ENCODE measurements at places on chromosomes 2 and 18.
A peak's percentile ranks its signal among the peaks of the same experiment; 100 is the strongest.

DNA sequence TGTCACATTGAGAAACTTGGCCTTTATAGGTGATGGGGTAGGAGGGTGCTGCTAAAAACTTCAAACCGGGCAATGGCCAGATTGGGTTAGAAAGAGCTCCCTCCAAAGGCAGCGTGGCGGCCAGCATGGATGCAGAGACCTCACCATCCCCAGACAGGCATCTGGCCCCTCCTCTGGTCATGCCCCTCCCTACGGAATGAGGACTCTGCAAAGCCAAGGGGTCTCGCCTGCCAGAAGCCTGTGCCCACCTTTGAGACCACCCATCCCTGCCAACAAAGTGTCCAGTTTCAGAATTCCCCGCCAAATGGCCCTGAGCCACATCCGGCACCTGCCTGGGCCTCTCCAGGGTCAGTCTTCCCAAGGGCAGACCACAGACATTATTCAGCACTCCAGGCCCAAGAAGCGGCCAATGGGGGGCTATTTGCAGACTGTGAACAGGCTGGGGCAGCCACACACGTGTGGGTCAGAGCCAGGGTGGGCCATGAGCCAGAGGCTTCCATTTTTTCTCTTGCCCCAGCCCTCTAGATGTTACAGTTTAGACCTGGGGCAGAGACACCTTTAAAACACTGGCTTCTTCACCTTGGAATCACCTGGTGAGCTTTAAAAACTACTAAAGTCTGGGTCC lies 4.2 kb upstream of the ATP6V1B1 start:
- DNase-seq: peak; percentile 43

GRCh38 chr2:155733091-155733853 lies 599.2 kb downstream of the NR4A2 start:
- DNase-seq: no peak

DNA sequence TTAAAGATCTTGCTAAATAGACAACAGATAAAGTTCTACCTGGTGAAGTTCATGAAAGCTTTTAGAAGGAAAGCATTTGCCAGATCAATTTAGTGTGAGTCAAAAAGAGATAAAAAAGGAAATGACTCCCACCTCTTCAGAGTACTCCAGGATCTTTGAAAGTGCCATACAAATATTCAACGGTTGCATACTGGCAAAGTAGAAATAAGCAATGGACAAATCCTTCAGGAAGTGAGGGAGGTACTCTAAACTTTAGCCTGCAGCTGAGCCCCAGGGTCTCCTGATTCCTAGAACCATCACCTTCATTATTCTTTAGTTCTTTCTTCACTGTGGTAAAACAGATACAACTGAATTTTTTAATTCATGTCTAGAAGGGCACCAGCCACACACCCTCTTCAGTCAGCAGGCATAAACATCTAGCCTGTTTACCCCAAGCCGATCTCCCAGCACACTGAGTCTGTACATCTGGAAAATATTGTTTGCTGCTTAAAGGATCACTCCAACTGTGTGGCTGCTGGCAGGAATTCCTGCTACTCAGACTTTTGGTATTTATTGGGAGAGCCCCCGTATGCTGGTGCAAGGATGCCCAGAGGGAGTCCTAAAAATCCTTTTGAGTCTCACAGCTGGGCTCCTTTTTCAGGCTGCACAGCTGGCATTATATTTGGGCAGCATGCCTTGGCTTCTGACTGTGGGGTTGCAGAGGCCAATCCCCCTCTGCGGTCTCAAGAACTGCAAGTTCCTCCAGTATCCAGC lies 72.3 kb upstream of the SESTD1 start:
- DNase-seq: no peak

- DNase-seq: no peak
Measured at GRCh38 chr2:67400560-67401485, 3.7 kb downstream of the ETAA1 start.

GRCh38 chr2:121603185-121603584 lies 46.1 kb downstream of the CLASP1 start:
- no peak for DNase-seq

DNA sequence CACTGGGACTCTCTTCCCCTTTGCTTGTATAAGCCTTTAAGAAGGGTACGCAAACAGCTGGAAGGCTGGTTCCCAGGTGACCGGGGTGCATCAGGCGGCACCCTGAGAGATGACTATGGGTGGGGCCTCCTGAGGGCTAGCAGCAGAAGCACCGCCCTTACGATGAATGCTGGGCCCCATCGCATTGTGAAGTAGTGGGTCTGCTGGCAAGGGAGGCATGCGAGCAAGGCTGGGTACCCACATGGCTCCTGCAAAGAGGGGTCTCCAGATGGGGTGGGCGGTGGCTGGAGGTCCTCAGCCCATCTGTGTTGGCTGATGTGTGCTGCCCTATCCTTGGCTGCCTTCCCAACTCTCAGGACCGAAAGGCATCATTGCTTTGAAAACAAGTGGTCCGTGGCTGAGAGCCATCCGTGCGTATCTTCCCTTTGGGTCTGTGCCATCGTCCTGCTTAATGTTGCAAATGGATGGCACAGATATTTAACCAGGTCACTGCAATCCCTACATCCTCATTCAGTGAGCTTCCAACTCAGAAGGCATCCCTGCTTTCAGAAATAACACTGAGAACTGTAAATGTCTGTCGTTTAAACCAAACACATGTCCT lies 83.5 kb upstream of the GPC1 start:
- no peak for DNase-seq

DNA sequence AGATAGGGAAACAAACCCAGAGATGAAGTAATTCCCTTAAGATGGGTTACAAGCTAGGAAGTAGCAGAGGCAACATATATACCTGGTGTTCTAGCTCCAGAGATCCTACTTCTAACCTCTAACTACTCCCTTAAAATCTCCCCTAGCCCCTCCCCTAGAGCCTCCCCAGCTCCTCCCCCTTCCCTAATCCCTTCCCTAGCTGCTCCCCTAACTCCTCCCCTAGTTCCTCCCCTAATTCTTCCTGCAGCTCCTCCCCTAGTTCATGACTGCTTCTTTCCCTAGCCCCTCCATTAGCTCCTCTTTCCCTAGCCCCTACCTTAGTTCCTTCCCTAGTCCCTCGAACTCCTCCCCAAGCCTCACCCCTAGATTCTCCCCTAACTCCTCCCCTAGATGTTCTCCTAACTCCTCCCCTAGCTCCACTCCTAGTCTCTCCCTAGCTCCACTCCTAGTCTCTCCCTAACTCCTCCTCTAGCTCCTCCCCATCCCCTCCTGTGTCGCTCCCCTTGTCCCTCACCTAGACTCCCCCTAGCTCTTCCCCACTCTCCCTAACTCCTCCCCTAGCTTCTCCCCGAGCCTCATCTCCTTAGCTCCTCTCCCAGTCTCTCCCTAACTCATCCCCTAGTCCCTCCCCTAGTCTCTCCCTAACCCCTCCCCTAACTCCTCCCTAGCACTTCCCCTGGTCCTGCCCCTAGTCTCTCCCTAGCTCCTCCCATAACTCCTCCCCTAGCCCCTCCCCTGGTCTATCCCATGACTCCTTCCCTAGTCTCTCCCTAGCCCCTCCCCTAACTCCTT lies 108.9 kb downstream of the CD226 start:
- DNase-seq: peak; percentile 91

DNA sequence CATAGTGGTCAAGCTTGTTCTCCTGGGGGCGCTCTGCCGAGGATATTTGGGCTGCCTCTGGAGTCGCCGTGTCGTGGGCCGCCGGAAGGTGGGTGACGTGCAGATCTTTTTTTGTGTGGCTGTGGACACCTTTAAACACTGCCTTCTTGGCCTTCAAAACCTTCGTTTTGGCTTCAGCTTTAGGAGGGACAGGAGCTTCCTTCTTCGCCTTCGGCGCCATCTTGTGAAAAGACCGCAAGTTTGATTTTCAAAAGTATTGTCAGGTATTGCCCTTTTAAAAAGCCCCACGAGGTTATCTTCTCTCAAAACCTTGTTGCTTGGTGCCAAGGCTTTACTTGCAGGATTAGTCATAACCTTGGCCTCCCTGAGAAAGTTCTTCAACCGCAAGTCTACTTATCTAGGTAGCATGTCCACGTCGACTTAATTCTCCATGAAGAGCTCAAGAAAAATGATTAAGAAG lies 20.8 kb downstream of the LAMA3 start:
- DNase-seq: no peak

- DNase-seq: no peak
Measured at GRCh38 chr2:187011206-187011832, 162.3 kb upstream of the ZSWIM2 start.

DNA sequence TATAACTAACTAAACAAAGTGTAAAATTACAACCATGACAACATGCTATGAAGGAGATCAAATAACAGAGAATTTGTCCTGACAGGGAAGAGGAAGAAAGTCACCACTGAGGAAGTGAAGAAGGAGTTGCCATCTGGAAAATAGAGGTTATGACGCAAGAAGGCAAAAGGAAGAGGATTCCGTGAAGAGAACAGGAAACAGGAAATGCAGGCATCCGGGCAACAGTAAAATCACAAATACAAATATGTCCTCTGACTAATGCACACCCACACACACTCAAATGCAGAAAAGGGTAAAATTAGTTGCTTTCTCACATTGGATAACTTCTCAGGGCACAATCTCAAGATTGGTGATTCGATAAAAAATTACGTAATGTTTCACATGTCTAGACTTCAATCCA lies 278.4 kb downstream of the TMX3 start:
- no peak for DNase-seq

- no peak for DNase-seq
Measured at GRCh38 chr2:131148426-131148825, 43.3 kb downstream of the PLEKHB2 start.

DNA sequence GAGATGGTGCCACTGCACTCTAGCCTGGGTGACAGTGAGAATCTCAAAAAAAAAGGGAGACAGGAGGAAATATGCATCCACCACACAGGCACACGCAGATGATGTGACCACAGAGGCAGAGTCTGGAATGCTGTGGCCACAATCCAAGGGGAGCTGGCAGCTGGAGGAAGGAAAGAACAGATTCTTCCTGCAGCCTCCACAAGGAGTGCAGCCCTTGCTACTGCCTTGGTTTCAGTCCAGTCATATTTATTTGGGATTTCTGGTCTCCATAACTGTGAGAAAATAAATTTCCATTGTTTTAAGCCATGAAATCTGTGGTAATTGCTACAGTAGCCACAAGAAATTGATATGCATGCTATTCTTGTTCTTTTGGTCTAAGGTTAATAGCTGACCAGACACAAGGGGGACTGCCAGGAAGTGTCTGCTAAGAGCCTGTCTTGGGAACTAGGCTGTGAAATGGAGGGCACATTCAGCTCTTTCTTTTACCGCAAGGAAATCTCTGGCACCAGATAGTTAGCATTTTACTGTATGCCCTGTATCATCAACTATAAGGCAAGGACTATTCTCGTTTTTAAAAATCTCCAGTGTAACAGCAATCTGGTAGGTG lies 133.1 kb upstream of the SEC11C start:
- no peak for DNase-seq

DNA sequence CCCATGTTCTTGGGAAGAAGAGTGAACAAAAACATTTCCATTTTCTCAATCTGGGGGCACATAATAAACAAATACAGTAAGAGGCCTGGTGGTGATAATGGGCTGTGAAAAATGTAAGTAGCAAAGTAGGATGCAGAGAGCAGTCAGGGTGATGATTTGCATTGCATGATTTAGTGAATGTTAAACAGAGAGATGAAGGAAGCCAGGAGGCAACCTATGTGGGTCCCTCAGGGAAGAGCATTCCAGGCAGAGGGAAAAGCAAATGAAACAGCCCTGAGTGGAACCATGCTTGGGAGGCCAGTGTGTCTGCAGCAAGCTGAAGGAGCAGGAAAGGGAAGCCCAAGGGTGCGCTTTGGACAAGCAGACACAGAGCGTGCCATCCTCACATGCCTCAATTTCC lies 5.4 kb downstream of the VIT start:
- DNase-seq: no peak

GRCh38 chr2:38259311-38259710 lies 117.8 kb downstream of the ATL2 start:
- no peak for DNase-seq

- no peak for DNase-seq
Measured at GRCh38 chr2:9693196-9693491, 62.3 kb upstream of the YWHAQ start.

DNA sequence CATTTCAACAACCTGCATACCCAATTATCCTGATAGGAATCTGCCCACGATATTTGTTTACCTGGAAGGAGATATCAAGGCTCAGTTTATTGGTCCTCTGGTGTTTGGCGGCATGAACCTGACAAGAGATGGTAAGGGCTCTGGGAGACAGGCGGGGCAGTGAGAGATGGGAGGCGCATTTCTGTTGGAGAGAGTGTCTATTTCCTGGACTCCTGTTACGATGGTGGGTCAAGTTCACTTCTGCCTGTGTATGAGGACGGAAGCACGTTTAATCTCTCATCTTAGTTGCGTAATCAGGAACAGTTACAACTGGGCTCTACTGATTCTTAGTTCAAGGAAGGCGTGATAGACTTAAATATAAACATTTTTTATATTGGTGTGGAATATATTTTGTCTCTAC lies 8.9 kb downstream of the PDCL3 start:
- no peak for DNase-seq

DNA sequence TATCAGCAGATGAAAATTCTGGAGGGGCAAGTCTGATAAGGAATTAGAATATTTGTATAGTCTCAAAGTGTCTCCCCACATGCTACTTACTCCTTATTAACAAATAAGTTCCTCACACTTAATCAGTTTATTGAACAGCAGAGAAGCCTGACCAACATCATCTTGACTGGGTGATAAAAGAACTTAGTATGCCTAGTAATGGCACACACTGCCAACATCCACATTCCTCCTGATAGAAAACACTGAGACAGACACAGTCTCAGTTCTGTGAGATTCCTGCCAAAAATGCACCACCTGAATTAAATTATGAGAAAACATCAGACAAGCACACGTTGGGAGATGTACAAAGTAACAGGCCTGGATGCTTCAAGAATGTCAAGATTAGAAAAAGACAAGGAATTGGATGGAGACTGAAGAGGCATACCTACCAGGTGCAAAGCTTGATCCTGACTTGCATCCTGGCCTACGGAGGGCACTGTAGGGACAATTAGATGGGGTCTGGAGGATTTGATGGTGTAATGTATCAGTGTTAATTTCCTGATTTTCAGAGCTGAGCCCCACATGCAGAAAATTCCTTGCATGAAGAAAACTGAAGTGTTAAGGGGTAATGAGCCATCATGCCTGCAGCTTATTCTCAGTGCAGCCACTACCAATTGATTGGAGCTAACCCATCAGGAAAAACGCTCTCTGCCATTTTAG lies 200.4 kb upstream of the SH3BP4 start:
- DNase-seq: no peak

DNA sequence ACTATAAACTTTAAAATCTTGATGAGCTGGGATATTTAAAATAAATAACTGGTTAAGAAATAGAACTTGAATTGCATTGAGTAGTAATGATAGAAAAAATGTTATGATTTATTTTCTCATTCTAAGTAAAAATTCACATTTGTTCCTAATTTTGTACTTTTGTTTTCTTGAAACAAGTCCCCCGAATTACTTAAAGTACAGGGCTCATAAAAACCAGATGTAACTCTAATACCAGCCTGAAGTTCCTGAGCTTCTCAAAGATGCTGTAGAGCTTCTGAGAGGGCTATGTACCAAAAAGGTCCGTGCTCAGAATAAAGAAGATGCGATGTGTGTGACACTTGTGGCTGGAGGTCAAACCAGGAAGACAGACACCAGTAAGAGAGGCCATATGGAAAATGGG lies 116.1 kb upstream of the TACR1 start:
- DNase-seq: no peak
